Stimulated activated CD4-positive, alpha-beta T cell treated with anti-CD3 and anti-CD28 coated beads, Interleukin-1b, Interleukin-23, amount 100 ng/mL, for 1 hour (primary cell): ENCODE measurements at places on chromosomes 2 and 18.

DNA sequence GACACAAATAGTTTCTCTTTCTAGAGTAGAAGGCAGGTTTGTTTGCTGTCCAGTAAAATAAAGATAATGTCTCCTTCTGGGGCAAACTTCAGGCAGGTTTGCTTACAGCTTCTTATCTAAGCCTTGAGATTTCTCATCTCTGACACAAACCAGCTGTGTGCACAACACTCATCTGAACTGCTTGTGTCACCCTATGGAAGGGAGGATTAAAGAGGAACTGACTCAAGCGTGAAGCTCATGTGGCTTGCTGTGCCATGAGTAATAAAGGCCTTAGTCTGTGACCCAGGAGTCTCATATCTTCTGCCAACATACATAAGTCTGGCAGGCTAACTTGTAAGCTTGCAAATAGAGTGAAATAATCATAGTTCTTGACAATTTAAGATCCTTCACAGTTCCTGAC lies 24.2 kb upstream of the CPO start:
- DNase-seq, result no peak

DNA sequence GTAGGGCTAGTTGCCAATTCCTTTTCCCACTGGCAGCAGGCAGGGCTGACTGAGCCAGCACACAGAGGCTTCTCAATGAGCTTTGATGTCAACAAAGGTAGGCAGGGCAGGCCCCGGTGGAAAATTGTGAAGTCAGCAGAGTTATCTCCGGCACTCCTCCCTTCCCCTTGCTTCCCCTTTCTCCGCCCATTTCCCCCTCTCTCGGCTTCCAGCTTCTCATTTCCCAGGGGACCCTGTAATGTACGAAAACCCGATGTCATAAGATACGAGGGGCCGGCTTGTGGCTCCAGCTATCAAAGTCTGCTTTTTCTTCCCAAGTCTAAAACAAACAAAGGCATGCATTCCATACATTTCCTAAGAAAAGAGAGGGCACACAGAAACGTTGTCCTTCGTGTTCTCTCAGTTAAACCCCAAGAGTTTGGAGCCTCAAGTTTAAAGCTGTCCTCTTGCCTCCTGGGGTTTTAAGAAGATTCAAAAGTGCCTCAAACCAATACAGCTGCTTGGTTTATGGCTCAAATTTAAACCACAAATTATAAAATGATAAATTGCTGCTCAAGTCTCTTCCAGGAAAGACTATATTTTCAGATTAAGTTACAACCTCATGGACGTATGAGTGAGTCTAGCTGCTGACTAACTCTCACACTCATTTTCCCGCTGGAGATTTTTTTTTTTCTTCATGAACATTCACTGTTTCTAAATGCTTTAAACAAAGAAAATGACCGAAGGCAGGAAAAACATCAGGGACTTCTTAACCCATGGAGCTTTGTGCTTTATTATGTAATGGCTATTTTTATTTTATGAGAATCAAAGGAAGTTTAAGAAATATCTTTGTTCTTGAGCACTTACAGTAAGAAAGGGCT lies 27.2 kb upstream of the EML4 start:
- DNase-seq, result no peak

DNA sequence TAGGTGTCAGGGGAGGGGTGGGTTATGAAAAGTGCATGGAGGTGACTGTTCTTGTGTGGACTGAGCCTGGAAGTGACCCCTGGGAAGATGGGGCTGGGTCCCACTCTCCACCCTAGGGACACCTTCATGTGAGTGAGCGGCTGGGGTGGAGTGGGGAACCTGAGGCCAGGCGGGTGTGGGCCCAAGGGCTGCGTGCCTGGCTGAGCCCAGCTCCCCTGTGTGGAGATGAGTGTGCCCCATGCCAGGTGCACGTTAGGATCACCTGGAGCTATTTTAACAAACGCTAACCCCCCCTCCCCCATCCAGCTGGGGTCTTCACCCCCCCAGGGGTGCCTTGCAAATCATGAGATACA lies 26.5 kb downstream of the ZAP70 start:
- no peak for DNase-seq

DNA sequence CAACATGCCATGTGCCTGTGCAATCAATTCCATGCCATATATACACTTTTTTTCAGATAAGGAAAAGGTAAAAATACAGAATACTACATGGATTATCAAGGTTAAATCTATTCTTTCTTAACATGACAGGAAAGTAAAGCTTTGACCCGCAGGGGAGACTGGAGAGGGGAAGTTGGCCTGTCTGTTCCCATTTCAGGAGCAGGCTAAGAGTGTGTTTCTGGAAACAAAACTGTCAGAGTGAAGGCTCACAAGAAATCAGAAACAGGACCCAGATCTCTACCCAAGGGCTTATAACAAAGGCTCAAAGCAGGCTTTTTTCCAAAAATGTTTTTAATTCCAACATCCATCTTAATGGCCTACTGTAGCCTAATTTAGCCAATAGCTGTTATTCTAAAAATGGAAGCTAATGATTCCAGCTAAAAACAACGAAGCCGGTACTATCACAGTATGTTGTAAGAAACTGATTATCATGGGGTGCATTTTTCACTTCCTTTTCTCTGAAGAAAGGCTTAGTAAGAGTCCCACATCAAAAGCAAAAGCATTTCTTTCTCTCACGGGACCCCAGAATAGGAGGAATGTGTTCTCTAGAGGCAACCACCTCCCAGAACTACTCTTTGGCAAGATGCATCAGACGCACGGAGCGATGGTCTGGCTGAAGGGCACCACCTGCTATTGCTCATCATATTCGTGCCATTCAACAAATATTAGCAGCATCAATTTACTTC lies 41.4 kb downstream of the FECH start:
- no peak for DNase-seq

GRCh38 chr2:105545730-105546627 lies 147.1 kb upstream of the FHL2 start:
- DNase-seq, result peak; percentile 42

GRCh38 chr2:39558906-39559305 lies 106.8 kb upstream of the TMEM178A start:
- no peak for DNase-seq

GRCh38 chr18:61803393-61803792 lies 89.4 kb downstream of the RNF152 start:
- DNase-seq, result no peak

- DNase-seq, result no peak
These were observed 137.7 kb downstream of the IRS1 start for GRCh38 chr2:226661789-226662545.

GRCh38 chr2:85659324-85659981 lies 8.5 kb downstream of the SFTPB start:
- DNase-seq, result no peak

- DNase-seq, result no peak
These were observed 13.2 kb downstream of the VAPA start for GRCh38 chr18:9926977-9927376.
